ENCODE measurements at places on chromosomes 2 and 18.

- no peak for DNase-seq
Observed at GRCh38 chr2:84212611-84213314, 246.3 kb downstream of the SUCLG1 start.

DNA sequence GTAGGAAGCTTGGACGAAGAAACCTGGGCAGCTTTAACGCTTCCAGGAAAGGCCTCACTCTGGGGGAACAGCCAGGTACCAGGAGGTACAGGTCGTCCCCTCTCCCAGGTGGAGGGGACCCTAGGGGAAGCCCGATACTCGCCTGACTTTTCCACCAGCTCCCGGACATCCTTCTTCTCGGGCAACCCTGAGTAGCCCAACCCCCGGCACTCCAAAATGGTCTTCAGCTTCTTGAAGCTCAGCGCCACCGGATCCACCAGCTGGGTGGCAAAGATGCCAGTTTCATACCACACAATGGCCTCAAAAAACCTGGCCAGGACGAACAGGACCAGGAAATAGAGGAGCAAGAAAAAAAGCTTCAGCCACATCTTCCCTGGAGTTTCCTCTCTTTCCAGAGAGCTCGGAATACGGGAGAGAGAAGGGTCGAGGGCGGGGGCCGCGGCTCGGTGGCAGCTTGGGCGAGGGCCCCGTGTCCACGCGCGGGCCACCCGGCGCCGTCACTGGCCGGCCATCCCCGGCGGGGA lies 1.1 kb downstream of the RNF103 start:
- DNase-seq: peak; percentile 43

GRCh38 chr2:86770816-86771301 lies 19.9 kb downstream of the CD8A start:
- DNase-seq: no peak

- DNase-seq: no peak
Observed at GRCh38 chr2:215861607-215862350, 151.6 kb downstream of the MREG start.

DNA sequence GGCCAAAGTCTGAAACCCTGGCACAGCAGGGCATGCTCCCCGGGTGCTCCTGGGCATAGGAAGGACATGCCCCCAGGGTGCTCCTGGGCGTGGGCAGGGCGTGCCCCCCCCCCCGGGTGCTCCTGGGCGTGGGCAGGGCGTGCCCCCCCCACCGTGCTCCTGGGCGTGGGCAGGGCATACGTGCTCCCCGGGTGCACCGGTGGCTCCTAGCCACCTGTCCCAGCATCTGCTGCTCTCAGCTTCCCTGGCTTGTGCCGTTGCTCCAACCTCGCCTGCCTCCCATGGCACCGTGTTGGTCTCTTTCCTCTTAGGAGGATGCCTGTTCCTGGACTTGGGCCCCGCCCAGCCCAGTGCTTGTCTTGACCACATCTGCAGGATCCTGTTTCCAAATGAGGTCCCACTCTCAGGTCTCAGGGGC lies 95.6 kb upstream of the CTDP1 start:
- DNase-seq: no peak

- DNase-seq: no peak
Observed at GRCh38 chr2:9982891-9983290, 31.4 kb downstream of the GRHL1 start.

DNA sequence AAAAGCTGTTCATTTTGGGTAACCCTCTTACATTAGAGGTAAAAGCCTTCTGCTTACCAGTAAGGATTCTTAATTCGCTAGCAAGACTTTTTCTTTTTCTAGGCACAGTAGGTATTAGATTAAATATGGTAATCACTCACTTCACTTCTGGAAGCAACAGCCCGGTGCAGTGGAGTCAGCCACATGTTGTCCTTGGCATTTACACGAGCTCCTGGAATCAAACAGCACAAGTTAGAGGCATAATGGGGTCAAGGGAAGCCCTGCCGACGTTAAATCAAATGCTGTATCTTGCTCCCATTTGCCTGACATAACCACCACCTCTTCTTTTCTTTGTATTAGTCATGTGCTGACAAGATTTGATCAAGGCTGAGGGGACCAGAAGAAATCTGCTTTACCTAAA lies 174.1 kb downstream of the ANKRD44 start:
- DNase-seq: no peak

DNA sequence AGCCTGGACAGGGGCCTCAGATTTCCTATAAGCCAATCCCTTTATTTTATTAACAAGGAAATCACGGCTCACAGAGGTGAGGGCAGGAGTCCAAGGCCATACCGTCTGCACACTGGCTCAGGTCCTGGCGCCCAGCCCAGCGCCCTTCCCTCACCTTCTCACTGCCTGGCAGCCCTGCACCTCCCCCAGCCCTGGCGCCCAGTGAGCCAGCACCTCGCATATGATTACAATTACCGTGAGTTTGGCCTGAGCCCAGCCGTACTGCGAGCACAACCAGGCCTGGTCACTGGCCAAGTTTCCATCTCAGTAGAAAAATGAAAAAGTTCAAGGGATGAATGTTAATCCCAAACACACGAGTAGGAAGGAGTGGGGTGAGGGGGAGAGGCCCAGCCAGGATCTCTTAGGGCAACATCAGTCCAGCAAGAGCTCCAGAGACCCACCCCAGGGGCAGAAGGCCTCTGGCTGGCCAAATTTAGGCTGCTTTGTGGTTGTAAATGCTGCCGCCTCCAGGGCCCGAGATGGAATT lies 68.4 kb downstream of the MCFD2 start:
- peak; percentile 94 for DNase-seq

DNA sequence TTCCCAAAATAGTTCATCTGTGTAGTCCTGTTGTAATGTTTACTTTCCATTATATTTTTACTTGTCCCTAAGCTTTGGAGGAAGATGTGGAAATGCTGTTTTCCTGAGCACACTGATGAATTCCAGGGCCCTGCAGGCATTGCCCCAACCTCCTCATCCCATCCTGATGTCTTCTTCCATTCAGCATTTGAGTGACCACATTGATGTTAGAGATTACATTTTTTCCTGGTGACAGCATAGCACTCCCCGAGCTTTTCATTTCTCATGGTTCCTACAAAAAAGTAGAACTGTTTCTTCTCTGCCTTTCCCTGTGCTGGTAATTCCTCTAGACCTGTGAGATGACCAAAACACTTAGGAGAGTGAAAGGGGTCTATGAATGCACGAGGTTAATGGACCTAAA lies 4.8 kb downstream of the IL36A start:
- no peak for DNase-seq

- DNase-seq: no peak
Observed at GRCh38 chr2:118823633-118824032, 23.8 kb downstream of the EN1 start.

DNA sequence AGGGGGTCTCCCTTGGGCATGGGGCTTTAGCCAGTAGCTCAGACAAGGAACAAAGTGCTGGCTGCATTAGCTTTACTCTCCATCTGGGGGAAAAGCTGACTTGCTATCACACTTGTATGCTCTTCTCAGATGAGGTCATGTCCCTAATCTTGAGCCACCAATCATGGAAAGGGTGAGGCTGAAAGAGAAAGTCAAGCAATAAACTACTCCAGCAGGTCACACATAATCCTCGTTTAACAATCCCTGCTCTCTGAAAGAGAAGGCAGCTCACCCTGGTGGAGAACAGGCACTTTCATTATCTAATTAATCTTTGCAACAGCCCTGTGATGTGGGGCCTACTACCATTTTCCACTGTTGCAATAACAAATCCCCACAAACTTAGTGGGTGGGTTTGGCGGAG lies 129.7 kb upstream of the CAPN13 start:
- no peak for DNase-seq

- no peak for DNase-seq
Observed at GRCh38 chr2:201228271-201228911, 31.9 kb upstream of the CASP8 start.

- DNase-seq: no peak
Observed at GRCh38 chr18:59301929-59302328, 16.5 kb downstream of the CPLX4 start.

- no peak for DNase-seq
Observed at GRCh38 chr2:85994421-85994777, 105.6 kb upstream of the ST3GAL5 start.

GRCh38 chr2:152367547-152368390 lies 32.8 kb downstream of the FMNL2 start:
- peak; percentile 26 for DNase-seq

- DNase-seq: peak; percentile 66
Observed at GRCh38 chr2:232042911-232043574, 81.5 kb downstream of the DIS3L2 start.

DNA sequence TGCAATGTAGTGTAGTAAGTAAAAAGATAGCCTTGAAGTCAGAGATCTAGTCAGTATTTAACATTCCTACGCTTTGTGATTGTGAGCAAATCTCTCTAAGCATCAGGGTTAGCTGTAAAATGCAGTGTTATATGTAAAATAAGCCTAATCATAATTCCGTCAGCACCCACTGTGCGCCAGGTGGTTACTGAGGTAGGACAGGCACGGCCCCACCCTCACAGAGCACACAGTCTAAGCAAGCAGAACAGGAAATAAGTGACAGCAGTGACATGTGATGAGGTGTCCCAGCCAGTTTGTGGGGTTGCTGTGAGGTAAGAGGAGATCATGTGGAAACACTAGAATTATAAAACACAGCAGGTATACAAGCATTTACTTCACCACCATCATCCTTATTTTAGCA lies 267.1 kb downstream of the ICOS start:
- DNase-seq: no peak

DNA sequence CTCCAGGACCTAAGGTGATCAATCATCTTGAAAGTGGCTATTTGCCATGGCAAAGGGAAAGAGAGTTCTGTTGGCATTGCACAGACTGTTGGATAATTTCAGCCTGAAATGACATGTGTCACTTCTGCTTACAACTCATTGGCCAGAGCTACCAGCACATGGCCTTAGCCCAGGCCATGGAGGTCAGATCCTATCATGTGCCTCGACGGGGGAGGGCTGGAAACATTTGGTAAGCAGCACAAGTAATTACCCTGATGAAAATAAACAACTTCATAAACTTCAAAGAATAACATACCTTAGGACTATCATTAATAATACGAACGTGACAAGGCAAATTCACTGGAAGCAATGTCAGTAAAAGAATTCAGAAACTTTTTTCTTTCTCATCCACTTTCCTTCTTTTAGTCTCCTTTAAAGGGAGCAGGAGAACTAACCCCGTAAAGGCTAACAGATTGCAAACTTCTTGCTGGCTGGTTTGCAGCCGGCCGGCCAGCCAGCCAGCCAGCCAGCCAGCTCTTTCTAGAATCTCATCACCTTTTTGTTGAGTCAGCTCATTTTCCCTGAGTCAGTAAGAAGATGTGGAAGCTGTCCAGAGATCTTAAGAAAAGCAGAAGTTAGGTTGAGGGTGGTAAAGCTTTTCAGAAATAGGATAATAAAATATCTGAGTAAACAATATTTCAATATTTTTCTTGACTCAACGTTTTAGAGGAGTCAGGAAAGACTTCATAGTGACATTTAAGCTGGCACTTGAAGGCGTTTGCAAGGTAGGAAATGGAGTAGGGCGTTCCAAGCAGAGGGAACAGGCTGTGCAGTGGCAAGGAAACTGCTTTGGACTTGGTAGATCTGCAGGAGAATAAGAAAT lies 31.9 kb downstream of the CNRIP1 start:
- peak; percentile 16 for DNase-seq

- DNase-seq: peak; percentile 85
Observed at GRCh38 chr2:230824406-230824978, 40.2 kb upstream of the ITM2C start.

GRCh38 chr2:22842205-22842869 lies 542.6 kb upstream of the KLHL29 start:
- no peak for DNase-seq

All from kidney tubule cell (primary cell).